Natural killer cell treated with Interleukin-12 subunit alpha and Interleukin-12 subunit beta and Interleukin-15 and Interleukin-18, amount 100 ng/mL, for 72 hours (primary cell): ENCODE measurements at places on chromosomes 6 and 20.
A peak's percentile ranks its signal among the peaks of the same experiment; 100 is the strongest.

DNA sequence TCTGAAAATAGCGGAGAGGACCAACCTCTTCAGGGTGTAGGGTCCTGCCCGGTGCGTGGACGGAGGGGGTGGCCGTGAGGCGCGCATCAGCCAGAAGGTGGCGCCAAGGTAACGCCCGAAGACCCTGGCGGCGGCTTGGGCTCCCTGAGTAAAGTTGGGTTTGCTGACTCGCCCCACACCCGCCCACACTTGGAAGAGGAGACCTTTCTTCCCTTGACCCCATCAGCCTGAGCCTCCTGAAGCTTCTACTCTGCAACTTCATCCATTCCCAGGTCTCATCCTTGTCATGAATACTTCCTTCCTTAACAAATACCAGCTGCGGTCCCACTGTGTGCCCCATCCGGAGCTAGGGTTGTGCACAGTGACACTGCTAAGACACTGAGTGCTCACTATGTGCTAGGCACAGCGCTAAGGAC, 14.6 kb downstream of the CD40 start:
- no peak for DNase-seq

- peak; percentile 93 for DNase-seq
These were observed at the start of gene SLCO4A1 for GRCh38 chr20:62642051-62642665. TSS of gene SLCO4A1 (plus strand) at chr20:62642503. CDS start at chr20:62656455, 13,952 bp downstream.

GRCh38 chr20:40743141-40743775, 54.2 kb upstream of the MAFB start:
- DNase-seq: no peak

DNA sequence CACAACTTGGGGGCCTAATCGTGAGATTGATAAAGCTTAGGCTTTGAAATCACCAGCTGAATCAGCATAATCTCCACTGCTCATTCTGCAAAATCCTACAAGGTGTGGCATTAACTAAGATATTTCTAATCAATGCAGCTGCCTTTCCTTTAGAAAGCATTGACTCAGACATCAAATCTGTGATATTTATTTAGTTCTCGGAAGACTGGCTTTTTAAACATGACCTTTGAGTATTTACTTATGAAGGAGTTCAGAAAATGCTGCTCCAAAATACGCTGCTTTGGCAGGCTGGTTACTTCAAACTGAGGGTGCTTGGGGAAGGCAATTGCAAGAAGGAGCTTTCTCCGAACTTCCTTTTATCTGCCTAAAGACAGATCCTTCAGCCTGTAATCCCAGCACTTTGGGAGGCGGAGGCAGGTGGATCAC, 23.7 kb upstream of the FUCA2 start:
- DNase-seq: no peak

GRCh38 chr6:34355889-34356288, 36.6 kb downstream of the NUDT3 start:
- no peak for DNase-seq

DNA sequence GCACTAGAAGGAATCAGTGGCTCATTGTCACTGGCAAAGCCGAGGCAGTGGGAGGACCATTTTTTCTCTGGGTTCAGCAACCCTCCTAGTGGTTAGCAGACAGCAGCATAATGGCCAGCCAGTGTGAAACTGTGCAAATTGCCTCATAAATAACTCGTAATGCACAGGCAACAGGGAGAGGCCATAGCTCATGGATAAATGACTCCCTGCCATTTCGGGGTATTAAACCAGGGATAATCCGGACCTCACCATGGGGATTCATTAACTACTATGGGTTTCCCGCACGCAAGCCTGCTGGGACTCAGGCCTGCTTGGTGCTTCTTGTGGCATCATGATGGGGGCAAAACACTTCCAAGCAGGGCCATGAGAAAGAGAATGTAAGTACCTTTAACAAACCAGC, 158.2 kb upstream of the CHD6 start:
- DNase-seq: no peak

- no peak for DNase-seq
These were observed 6.8 kb downstream of the MKKS start for GRCh38 chr20:10427060-10427692.

DNA sequence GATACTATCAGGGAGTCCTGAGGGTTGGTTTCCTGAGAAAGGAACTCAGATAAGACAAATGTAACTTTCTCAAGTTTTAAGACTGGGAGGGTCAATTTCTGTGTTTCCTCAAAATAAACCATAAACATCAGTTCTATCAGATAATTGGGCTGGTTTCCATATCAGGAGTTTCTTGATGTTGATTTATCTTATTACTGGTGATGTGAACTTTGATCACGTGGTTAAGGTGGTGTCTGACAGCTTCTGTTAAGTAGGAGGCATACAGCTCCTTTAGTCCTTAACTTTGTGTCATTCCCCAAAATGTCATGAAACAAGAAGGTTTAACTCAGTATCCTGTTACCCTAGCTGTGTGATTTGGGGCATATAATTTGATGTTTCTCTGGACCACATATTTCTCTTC, 145.2 kb downstream of the ZNF217 start:
- no peak for DNase-seq

DNA sequence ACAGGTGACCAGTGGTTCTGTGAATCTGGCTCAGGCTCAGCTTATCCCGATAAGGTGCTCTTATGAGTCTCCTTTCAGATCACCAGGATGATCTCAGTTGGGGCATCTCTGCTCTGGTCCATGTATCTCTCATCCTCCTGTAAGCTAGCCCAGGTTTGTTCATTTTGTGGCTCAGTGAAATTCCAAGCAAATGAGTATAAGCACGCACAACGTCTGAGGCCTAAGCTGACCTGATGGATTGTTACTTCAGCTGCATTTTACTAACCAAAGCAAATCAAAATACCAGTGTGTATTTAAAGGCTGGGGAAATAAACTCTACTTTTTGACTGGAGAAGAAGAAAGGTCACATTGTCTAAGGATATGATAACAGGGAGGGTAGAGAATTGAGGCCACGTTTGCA, 551.0 kb upstream of the BTBD3 start:
- DNase-seq: no peak

DNA sequence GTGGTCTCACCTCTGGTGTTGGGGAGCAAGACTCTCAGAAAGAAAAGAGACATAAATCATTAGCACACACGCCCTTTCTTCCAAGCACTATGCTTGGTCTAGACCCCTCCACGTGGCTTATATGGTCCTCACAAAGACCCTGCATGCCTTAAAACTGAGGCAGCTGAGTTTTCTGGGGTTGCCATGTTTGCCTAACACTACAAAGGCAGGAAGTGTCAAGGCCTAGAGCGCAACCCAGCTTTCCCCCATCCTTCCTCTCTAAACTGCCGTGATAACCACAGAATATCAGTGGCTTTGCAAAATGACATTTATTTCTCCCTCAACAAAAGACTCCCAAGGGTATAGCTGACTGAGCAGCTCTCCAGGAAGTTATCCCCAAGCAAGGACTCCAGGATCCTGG, 146.5 kb upstream of the TOP1 start:
- DNase-seq: no peak

GRCh38 chr6:122495612-122496011, 24.0 kb upstream of the SERINC1 start:
- no peak for DNase-seq

DNA sequence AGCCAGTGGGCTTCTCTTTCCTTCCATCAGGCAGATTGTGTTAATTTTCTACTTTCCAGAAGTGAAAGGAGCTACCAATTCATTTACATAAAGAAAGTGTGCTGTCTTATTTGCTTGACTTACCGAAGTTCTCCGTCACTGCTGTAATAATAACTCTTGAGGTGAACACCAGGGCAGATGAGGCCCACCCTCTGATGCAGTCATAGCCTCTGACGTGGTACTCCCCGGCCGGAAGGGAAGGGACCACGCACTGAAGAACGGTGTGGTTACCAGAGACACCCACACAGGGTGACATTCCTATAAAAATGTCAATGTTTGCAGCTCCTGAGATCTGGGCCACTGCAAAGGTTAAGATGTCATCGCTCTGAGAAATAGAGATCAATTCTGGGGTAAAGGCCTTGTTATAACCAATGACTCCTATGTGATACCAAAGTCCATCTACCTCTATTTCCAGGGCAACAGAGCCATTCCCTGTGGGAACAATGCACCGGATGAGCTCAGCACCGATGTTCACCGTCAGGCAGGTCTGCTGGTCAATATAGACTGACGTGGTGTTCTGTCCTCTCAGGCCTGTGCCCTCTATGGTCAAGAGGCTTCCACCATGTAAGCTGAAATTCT, 62.9 kb downstream of the PKHD1 start:
- no peak for DNase-seq

DNA sequence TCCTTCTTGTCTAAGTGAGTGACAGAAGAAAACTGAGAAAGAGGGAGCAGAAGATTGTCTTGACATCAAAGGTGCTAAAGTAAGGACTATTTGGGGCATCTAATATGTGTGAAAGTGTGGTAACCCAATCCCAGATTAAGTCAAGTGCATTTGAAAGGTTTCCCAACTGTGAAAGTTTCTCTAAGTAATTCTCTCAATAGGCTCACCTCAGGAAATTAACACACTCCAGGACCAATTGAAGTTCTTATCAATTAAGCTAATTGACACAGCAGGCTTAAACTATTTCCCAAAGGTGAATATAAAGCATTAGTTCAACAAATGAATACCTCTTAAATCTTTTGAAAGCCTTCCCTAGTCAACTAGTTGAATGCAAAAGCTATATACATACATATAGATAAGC, 212.8 kb upstream of the FUT9 start:
- no peak for DNase-seq
